ENCODE measurements at places on chromosomes 7 and 10.

- no peak for DNase-seq
Measured at GRCh38 chr7:83593921-83594475, 54.9 kb downstream of the SEMA3E start.

DNA sequence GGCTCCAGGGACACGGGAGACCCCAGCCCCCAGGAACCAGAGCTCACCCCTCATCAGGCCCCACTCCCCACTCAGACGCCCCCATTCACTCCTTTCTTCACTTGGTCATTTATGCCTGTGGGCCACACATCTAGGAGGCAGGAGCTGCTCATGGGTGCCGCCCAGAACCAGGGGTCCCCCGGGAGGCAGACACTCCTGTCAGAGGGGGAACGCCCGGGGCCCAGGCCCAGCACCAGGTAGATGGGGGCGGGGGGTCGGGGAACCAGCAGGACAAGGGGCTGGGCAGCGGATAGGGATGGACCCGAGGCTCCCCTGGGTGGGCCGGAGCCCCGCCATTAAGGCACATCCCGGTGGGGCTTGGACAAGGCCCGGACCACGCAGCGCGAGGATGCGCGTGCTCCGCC, 11.8 kb downstream of the CALY start:
- no peak for DNase-seq

GRCh38 chr10:61337741-61338140, 115.4 kb downstream of the TMEM26 start:
- no peak for DNase-seq

GRCh38 chr7:68697796-68698280, 900.4 kb upstream of the AUTS2 start:
- DNase-seq, result no peak

Data from GM23248 (cell line).